ENCODE measurements at places on chromosomes 5 and 9.

DNA sequence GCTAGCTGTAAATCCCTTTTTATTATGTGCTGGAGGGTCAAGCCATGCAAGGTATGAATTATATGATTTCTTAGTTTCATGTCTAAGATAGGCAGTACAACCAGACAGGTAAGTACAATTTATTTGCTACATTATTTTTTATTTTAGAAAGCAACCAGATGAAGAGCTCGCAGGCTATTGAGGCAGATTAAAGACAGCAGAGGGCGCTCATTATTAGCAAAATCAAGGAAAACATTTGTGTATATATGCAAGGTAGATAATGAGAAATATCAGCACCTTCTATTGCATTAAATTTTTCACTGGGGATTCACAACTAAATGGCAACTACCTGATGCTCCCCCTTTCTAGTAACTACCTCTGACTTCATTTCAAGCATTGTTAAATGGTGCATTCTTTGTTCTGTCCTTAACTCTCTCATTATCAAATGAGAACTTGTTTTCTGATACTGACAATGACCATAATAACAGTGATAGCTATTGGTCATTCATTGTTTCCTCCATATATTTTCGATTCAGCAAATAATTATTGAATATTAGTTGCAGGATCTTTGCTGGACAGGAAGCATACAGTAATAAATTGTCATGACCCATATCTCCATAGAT lies 8.6 kb downstream of the SCGB3A2 start:
- DNase-seq: no peak

DNA sequence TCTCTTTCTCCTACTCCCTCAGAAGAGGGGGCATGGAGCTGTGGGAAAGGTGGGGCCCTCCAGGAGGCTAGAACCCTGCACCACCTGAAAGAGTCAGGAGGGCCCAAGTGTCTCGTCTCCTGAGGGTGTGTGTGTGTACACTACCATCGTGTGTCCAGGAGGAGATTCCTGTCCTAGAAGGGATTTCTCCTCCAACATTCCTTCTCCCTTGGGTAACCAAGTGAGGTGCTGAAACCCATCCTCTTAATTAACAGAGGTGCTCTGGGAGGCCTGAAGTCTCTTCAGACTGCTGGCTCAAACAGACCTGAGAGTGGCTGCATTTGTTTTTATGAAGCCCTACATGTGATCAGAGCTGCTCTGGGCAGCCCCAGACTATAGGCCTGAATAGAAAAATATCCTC lies 61.1 kb upstream of the FAM169A start:
- DNase-seq: no peak

DNA sequence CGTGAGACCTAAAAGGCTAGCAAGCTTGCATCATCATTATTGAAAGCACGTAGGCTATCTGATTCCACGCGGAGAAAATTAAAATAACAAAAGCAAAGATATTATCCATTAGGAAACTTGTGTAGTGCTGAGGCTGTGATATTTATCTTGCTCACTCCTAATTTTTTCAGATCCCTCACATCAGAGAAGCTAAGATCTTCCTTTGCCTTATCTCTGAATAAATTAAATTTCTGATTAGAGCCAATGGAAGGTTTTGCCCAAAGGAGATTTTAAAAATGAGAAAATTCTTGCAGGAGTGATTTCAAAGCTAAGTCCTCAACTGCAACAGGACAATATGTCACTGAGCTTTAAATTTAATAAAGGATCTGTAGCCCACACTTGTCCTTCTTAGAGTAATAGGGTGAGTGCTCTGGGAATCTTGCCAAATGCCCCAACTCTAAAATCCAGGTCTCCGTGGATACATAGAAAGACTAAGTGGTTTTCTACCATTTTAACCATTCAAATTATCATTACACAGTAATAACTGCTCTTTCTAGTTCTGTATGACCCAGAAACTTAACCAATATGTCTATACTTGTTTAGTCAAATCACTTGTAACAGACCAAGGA lies 295.0 kb downstream of the CAAP1 start:
- no peak for DNase-seq

GRCh38 chr9:134690301-134690751 lies 48.7 kb downstream of the COL5A1 start:
- no peak for DNase-seq

- no peak for DNase-seq
These were observed 1.8 kb downstream of the KLF4 start for GRCh38 chr9:107487521-107488374.

DNA sequence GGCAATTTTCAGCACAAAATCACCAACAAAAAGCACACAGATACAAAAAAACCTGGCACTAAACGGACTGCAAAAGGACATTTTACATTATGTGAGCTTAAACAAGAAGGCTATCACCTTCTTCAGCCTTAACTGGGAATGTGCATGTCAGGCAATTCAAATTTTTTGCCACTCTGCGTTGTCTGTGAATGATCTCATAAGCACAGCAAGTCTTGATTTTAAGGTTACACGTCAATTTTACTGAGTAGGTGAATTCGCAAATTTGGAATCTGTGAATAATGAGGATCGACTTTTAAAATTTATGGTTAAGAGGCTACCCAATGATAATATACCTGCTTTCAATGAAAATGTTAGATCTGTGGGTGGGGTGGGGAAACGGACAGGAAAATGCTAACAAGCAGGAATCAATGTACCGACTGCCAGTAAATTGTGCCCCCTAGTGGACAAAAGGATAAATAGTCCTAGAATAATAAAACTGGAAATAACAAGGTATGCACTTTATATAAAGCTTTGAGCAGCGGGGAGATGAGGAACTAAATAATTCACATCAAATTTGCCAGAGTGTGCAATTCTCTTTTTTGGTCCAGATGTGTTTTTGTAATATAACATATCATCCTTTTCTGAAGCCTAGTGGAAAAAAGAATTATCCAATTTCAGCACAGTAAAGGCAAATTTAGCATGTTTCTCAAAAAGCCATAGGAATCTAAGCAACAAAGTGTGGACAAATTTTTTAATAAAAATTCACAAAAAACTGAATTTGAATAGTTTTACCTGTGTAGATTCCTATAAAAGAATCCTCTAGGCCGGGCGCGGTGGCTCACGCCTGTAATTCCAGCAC lies 20.5 kb downstream of the EQTN start:
- DNase-seq: peak; percentile 5

GRCh38 chr9:133304477-133305377 lies 29.7 kb upstream of the ABO start:
- no peak for DNase-seq
